ENCODE measurements at places on chromosomes 5 and 9.

GRCh38 chr5:134079748-134080581 is 34.5 kb upstream of the TCF7 start:
- DNase-seq: no peak

GRCh38 chr5:55104036-55104772 is 1.8 kb downstream of the GZMA start:
- DNase-seq: no peak

DNA sequence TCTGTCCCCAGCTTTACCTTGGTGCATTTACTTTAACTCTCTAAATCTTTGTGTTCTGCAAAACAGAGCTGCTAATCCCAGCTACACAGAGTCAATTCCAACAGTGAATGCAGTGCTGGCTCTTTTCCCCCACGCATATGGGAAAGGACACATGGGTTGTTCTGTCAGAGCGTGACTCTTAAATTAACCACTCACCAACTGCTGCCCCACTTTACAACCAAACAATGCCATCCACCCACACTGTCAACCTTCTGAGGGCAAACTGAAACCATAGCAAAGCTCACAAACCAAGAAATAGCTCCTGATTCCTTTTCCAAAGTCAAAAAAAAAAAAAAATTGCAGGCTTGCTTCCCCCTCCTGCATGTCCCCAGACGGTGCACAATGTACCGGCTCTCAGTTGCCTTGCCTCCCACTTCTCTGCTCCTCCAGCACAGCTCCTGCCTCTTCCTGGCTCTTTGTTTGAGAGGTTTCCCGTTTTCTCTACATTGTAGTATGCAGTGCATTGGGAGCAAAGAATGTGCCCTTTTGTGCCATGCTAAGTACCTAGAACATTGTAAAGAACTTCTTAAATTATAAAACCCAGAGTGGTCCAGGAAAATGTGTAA is 151.5 kb upstream of the DAPK1 start:
- no peak for DNase-seq

- DNase-seq: no peak
These were observed 13.8 kb upstream of the ZDHHC11 start for GRCh38 chr5:864492-865167.

GRCh38 chr9:127065592-127065991 is 56.8 kb downstream of the ANGPTL2 start:
- DNase-seq: peak; percentile 19

DNA sequence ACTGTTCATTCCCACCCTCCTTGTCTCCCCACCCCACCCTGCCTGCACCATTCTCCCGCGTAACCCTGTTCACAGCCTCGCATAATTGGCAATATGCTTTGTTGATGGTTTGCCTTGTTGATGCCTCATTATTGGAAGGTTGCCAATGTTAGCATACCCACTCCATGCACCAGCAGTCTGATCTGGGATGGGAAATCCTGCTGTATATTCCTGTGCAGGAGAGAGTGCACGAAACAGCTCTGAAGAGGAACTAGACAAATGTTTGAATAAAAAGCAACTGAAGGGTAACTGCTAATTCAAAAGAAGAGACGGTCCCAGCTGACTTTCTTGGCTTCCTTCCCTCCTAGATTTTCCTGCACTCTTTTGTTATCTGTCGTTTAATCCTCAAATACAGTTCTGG is 271.7 kb upstream of the TLE4 start:
- no peak for DNase-seq
